ENCODE measurements at places on chromosomes 4 and X.
A peak's percentile ranks its signal among the peaks of the same experiment; 100 is the strongest.

DNA sequence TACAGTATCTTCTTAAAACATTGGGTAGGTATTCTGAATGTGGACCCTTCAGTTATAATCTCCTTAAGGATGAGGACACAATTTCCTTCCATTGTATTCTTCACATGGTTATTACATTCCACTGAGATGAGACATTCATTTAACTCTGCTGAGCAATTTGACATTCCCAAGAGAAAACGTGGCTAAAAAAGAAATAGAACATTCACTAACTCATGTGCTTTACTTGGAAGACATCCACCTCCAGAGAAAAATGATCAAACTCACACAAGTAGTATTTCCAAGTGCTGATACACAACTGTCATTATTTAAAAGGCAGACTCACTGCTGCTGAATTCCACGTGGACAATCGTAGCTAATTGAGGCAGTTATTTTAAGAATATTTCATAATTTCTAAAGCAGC lies 227.9 kb upstream of the ANKRD50 start:
- DNase-seq: peak; percentile 96

- no peak for DNase-seq
These were observed 1.3 kb upstream of the RGS12 start for GRCh38 chr4:3291411-3291968.

DNA sequence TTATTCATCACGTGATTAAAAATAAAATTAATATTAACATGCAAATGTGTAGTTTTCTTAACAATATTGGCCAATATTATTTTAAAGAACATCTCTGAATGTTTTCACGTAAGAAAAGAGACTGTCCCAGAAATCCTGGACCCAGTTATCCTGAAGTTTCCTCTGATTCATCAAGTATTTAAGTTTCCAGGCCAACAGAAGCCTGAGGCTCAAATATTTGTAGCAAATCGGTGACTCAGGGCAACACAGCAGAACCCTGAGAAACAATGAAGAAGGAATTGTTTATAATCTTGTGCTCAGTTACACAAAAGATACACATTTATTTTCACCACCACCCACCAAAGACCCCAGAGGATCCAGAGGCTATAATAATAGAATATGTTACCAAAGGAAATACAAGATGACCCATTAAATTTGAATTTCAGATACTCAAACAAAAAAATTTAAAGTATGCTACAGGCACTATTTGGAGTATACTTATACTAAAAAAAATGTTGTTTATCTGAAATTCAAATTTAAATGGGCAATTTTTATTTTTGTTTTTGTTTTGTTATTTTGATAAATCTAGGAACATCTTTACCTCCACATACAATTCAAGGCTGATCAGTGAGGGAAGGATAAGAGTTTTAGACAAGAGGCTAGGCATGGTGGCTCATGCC lies 33.9 kb upstream of the SLC7A11 start:
- peak; percentile 37 for DNase-seq

DNA sequence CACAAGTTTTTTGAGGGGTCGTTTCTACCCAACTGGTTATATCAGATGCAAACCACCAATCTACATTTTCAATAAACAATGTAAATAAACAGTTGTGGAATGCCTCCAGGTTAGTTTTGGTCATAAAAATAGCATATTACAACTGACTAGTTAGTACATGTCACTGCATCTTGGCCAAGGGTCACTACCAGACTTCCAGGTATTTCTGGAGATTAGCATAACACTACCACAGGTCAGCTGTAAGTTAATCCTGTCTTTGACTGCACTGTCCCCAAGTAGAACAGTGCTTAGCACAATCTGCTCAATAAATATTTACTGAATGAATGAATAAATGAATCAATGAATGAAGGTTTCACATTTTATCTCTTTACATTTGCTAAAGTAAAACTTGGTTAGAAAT lies 64.4 kb downstream of the TBC1D19 start:
- no peak for DNase-seq

GRCh38 chr4:174318829-174319764 lies 35.4 kb downstream of the CEP44 start:
- peak; percentile 47 for DNase-seq

DNA sequence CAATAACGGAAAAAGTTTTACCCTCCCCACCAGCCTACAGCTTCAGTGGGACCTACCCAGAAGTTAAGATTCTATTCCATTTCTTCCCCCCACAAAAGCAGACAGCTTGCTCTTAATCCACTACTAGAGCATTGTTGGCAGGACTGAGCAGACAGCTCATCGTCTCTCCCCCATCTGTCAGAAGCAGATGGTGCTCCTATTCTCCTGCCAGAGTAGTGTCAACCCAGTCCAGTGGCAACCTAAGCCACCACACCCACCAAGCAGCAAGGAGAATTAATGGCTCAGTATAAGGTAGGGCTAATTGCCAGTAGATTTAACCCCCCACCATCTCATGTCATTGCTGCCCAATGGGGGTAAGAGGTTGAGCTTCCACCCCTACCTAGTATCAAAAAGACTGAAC lies 62.0 kb downstream of the AWAT2 start:
- no peak for DNase-seq

DNA sequence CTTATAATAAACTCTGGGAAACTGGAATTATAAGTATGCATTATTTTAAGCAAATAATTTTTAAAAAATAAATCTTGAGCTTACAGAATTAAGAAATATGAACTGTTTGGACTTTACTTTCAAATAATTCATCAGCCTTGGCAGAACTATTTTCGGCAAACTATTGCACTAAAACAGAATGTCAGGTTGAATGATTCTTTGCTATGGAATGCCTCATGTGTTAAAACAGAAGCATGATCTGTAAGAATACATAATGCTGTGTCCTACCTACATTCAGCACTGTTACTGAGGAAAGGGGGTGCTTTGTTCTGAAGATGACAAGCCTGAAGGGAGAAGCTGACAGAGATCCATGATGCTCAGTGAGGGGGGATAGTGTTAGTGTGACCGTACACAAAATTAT lies 55.6 kb upstream of the EXOC1L start:
- DNase-seq: no peak

DNA sequence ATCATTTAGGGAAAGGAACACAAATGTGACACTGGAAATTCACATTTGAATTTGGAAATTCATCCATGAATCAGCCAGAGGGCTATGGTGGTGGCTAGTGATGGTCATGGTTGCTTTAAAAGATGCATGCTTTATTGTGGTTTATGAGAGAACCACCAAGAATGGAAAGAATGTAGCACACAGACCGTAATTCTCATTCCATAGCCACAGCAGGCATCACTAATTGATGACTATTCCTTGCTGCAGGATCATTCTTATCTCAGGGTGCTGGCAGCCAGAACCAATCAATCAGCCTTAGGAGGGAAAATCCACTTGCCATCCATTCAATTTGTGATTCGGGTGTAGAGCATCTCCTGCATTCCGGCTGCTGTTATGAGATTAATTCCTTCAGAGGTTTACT lies 115.6 kb downstream of the DHRSX start:
- DNase-seq: peak; percentile 29

- no peak for DNase-seq
These were observed 226.7 kb upstream of the PRKX start for GRCh38 chrX:3940000-3940610.

DNA sequence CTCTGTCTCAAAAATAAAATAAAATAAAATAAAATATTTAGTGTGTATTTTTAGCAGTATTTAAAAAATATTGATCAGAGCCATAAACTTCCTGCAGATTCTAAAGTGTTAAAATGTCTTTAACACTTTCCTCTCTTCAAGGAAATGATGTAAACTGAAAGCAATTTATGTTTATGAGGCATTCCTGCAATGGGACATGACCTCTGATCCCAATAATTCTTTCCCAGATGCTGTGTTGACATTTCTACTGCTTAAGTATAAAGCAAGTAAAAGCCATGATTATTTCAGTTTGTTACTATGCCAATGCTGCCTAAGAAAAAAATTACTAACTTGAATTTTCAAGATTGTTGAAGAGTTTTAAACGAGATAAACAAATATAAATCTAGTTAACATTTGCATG lies 29.0 kb downstream of the COQ2 start:
- peak; percentile 66 for DNase-seq

All from skeletal muscle cell (primary cell).